ENCODE measurements at places on chromosomes 12 and 14. TPM values are rescaled to one million over a fixed set of nuclear protein-coding genes. Genes with fewer than 3 reads are reported as not detected.

The IL23A gene
- 11.7 TPM for total RNA-seq

The LIN7A gene
- not detected for total RNA-seq

The GLT1D1 gene
- not detected for total RNA-seq

The B4GALNT3 gene
- total RNA-seq: 0.88 TPM

The APAF1 gene
- total RNA-seq: 37.4 TPM

The EXOC3L4 gene
- not detected for total RNA-seq

The AVPR1A gene
- not detected for total RNA-seq

The P2RX7 gene
- 47.0 TPM for total RNA-seq

The TMPRSS12 gene
- not detected for total RNA-seq

The PTPN6 gene
- 295 TPM for total RNA-seq

The SPTSSA gene
- total RNA-seq: 12.8 TPM

The PTPRB gene
- not detected for total RNA-seq

The C12orf56 gene
- total RNA-seq: not detected

The CLEC4E gene
- not detected for total RNA-seq

The OTOGL gene
- total RNA-seq: not detected

The IFI27L1 gene
- total RNA-seq: 51.0 TPM

The OR4L1 gene
- total RNA-seq: not detected

The ESRRB gene
- total RNA-seq: 0.10 TPM

All from activated CD4-positive, alpha-beta memory T cell treated with anti-CD3 and anti-CD28 coated beads, Interleukin-2, amount 10 ng/mL, durations not matched to agents 7 days and 5 days (primary cell).